Iris pigment epithelial cell (primary cell): ENCODE measurements at places on chromosomes 5 and 9.

GRCh38 chr9:95807326-95807947 lies 68.1 kb upstream of the ERCC6L2 start:
- peak; percentile 78 for DNase-seq

DNA sequence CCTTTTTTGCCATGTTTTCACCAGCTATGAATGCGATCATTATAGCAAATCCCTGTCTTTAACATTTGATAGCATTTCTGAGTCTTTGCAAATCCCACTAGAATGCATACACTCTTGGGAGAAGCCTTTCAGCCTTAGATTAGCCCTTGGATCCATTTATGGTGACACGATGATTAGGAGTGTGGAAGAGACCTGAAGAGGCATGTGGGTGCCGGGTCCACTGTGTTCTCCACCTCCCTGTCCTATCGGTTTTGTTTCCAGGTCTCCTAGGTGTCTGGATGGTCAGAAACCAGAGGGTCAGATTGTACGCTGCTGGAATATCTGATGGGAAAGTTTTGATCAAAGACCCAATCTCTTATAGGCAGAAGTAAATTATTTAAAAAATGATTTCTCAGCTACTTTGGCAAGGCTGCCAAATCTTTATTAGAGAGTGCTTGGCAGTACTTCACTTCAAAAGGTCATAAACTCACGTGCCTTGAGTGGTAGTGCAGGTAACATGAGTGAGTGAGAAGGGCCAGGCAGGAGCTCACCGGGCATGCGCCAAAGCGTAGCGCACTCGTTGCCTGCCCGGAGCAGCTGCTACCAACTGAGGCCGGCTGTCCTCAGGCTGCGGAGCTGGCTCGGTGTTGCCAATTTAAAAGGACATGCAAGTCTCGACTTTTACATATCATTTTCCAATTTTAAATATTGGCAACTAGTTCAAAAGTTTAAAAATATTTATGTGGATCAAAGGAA lies 51.3 kb downstream of the PCSK5 start:
- DNase-seq: no peak

DNA sequence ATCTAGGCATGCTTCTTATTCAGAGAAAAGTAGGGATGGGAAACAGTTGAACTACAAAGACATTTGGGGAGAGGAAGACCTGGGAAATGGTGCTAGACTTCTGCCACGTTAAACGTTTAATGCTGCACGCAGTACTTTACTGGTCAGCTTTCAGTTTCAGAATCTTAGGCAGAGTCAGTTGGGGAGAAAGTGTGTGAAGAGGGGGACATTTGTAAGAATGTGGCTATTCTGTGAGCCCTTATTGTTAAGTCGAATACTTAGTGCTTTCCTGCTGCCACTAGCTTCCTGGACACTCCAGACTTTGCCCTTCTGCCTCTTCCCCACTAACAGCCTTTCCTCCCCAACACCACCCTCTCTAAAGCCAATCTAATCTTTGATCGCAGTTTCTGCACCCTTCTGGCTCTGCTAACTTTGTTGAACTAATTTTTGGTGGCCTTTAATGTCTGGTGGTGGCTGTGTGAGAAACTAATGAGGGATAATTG lies 6.1 kb downstream of the CYSTM1 start:
- no peak for DNase-seq

- no peak for DNase-seq
These were observed 20.9 kb downstream of the CCNJL start for GRCh38 chr5:160291467-160291866.

GRCh38 chr5:173734716-173735115 lies 118.3 kb upstream of the BOD1 start:
- no peak for DNase-seq

DNA sequence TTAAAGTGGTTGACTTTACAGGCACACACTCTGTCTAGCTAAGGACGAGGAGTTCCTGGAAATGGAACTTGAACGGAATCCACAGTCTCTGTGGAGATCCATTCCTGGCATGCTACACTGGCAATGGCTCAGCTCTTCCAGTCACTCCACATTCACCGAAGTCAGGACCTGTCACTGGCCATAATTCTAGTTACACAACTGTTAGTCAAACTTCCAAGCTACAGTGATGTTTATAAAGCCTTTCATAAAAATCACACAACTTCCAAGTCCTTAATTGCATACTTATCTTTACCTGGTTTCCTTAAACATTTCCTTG lies 15.7 kb downstream of the CDC14B start:
- no peak for DNase-seq

- DNase-seq: no peak
These were observed 134.8 kb downstream of the FBXL7 start for GRCh38 chr5:15634591-15635288.

GRCh38 chr5:132439521-132440089 lies 51.0 kb downstream of the IRF1 start:
- DNase-seq: peak; percentile 97

DNA sequence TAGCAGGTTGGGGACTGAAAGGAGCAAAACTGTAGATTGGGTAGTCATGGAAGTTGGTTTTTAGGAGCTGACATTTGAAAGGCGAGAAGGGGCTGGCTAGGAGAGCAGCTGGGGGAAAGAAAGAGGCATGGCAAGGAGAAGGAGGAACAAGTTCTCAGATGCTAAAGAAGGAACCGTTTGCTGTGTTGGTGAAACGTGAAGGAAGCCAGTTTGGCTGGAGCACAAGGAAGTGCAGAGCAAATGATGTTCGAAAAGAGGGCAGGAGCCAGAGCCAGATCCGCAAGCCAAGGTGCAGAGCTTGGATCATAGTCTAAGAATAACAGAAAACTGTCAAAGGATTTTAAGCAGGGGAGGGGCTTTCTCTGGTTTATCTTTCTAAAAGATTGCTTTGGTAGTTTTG lies 276.6 kb downstream of the ASTN2 start:
- DNase-seq: no peak

- DNase-seq: no peak
These were observed 167.6 kb upstream of the OTULINL start for GRCh38 chr5:14414007-14414406.

- DNase-seq: no peak
These were observed 110.6 kb downstream of the PLPPR1 start for GRCh38 chr9:101139082-101139481.

GRCh38 chr5:14353726-14354474 lies 210.8 kb downstream of the TRIO start:
- peak; percentile 43 for DNase-seq

DNA sequence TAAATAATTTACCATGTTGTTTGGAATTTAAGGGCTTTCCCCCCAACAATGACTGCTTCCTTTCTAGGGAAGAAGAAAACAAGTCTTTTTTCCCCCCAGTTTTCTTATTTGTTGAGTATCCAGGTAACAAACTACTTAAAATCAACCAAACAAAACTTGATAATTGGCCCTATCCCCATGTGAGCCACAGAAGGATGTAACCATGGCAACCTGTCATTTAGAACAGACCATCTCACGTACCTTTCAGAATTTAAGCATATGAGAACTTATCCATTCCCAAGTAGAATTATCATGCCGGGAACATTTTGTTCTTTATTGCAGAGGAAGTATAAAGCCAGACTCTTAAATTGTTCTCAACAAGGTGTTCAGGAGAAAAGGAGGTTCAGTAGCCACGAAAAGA lies 392.3 kb downstream of the CETN3 start:
- DNase-seq: no peak

DNA sequence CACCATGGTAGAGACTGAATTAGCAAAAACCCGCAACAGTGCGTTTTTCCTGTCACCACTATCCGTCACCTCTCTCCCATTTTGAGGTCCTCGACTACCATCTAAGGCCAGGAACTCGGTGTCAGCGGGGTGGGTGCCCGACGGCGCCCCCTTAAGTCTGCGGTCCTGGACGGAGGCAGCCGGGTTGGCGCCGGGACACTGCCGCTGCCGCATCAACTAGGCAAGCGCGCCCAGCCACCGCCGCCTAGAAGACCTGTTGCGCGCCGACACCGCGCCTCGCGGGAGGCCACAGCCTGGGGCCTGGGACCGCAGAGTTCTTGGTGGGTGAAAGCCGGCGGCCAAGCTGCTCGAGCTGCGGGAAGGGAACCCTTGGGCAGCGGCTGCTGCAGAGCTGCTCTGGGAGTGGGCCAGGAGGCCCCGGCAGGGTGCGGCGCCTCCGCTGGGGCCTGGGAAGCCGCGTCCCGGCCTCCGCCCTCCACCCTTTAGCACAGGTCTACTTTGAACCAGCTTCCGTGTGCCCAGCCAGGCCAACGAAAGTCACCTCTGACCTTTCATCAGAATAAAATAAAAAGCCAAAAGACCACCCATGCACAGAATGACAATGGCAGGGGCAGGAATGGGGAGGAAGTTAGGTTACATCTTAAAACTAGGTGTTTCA lies 3.5 kb downstream of the FOXB2 start:
- DNase-seq: no peak
